GM04504 (cell line): ENCODE measurements at places on chromosomes 13 and 19.

DNA sequence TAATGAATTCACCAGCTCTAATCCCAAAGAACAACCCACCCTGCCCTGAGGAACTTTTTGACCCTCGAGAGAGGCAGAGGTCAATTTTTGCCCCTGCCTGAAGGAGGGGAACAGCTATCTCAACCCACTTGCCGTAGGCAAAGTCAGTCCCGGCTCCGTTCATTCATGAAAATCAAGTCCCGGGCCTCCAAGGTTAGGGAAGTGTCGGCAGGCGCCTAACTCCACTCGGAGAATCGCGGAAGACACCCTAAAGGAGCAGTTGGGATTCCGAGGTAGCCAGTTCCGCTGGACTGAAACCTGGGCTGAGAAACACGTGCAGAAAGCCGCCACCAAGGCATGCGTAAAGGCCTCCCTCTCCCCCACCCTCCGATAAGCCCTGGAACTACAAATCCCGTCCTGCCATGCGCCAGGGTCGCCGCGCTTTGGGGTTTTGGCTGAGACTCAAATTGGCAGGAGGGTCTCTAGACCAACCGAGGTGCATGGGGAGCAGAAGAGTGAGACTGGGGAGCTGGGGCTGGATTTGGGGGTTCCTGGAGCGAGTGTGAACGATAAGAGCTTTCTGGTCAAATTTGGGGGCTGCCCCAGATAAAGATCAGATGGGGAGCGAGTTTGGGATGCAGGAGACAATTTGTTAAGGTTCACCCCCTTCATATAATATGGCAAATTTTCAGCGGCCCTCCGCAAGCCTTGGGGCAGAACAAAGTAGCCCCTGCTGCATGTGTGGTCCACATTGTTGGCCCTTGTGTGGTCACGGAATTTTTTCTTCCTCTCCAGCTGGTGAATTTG lies at the start of gene TNPO2:
TNPO2 (minus strand) TSS at position 292 of the 786 bp plus-strand sequence. CDS start 2,955 bp downstream, outside the sequence.
- DNase-seq, result no peak

DNA sequence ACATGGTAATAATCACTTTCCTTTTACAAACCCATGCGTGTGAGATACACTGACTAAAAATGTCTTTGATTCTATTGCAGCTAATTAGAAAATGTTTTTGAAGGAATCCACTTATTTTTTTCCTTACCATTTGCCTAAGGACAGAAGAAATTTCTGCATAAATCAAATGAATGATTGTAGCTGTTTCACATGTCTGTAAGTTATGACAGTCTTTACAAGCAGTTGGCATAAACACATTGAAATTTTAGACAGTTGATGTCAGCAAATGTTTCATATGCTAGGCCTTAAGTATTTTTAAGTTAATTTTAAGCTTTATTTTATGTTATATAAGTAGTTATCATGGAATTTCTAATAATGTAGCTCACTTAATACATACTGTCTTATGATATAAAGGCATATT lies 598.4 kb upstream of the SLITRK6 start:
- DNase-seq, result no peak

DNA sequence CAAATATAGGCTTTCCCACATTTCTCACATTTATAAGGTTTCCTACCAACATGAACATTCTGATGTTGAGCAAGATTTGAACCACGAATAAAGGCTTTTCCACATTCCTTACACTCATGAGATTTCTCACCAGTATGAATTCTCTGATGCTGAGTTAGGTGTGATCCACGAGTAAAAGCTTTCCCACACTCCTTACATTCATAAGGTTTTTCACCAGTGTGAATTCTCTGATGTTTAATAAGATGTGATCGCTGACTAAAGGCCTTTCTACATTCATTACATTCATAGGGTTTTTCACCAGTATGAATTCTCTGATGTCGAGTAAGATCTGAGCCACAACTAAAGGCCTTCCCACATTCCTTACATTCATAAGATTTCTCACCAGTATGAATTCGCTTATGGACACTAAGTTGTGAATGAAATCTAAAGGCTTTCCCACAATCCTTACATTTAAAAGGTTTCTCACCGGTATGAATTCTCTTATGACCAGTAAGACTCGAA lies 19.0 kb downstream of the ZNF790 start:
- DNase-seq, result no peak

DNA sequence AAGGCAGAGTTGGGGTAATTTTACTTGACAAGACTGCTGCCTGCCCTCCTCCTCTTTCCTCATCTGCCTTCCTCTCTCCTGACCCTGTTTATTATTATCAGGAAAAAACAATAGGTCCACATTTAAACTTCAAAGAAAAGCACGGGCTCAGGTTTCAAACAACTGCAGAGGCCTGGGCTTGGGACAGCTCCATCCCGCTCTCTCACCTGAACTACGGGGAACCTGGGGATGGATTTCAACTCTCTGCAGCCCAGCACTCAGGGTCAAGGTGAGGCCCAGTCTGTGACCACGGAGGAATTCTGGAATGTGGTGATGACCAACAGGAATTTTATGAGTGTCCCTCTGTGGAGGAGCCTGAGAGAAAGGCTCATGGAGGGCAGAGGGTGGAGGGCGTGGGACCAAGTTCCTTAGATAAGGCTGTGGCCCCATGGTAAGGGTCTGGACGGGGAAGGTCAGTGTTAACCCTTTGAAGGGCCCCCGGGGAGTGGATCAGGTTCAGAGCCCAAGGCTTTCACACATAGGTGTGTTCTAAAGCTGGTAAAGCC lies 220.8 kb upstream of the MAB21L1 start:
- no peak for DNase-seq

DNA sequence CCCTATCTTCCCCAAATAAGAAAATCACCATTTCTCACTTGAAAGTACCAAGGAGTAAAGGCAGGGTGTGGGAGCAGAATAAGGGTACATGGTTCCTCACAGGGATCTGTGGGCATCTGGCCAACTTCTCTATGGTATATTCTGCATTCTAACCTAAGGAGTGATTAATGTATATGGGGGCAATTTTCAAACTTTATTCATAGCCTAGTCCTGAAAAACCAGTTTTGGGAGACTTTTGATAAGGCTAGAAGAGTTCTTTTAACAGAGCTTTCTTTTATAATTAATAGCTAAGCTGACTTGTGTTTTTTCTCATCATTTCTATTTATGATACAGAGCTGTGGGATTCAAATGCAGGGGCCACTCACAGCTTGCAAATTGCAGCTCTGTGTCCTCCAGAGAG lies 852 bp downstream of the SCEL start:
- DNase-seq, result no peak

DNA sequence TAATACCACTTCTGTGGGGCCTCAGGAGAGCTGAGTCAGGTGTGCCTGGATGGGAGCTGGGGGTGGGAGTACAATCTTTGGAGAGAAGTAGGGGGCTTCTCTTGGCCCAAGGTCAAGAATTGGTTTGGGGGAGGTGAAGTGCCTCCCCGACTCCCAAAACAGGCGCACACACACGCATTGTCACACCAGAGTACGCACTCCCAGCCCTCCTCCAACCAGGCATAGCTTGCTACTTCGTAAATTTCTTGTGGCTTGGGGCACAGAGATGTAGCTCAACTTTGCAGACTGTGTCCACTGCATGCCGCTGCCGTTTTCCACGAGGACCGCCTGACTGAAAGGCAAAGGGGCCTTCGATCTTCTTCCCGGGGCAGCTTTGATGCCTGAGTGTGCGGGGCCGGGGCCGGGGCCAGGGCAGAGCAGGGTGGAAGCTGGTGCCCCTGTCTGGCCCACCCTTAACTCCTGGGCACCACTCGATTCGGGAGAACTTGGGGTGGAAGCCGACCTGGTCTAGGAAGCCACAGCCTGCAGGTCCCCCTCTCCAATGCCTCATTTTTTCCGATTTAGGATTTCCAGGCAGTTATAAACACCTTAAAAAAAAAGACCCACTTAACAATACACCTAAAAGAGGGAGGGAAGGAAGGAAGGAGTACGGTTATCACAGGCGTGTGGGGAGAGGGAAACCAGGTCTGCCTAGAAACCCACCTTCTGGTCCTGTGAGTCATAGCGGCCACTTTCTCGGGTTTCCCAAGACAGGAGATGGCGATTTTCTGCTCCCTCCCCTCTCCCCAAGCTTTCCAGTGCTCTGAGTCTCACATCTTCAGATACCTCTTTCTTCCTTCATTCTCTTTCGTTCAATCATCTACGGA lies 5.8 kb upstream of the TSHZ3 start:
- no peak for DNase-seq
